LNCaP clone FGC (cell line): ENCODE measurements at places on chromosomes 3 and 15.
A peak's percentile ranks its signal among the peaks of the same experiment; 100 is the strongest.

GRCh38 chr3:122916084-122916483 lies 111.5 kb downstream of the SEMA5B start:
- DNase-seq: no peak

- peak; percentile 95 for DNase-seq
These were observed 46.1 kb upstream of the SEMA4B start for GRCh38 chr15:90154861-90155626.

DNA sequence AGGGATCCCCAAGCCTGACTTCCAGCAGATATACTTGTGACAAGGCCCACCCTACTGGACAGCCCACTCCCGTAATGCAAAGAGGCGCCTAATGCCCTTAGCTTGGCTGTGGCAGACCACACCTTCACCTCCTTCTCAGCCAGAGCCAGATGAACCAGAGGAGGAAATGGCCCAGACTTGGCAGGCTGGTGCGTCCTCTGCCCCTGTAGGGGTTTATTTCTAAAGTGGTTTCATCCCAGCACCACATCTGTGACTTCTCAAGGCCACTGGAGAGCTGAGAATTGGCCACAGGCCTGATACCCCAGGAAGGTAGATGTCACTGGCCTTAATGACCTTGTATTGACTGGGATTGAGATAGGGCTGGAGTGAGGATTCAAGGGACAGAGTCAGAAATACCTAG lies 29.5 kb downstream of the BOC start:
- DNase-seq: no peak

DNA sequence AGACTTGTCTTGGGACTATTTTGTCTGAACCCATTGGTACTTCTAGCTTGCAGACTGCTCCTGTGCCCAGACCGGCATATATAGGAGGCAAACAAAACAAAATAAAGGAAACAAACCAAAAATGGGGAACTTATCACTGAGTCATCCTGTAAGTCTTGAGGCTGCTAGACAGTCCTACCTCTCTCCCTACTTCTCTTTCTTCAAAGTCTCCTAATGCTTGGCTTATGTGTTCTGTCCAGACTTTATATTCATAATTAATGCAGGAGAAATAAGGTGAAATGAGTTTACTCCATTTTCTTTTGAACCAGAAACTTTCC lies 266.2 kb downstream of the ZNF385D start:
- DNase-seq: no peak

- DNase-seq: no peak
These were observed 132.8 kb downstream of the PGPEP1L start for GRCh38 chr15:98874773-98875172.

DNA sequence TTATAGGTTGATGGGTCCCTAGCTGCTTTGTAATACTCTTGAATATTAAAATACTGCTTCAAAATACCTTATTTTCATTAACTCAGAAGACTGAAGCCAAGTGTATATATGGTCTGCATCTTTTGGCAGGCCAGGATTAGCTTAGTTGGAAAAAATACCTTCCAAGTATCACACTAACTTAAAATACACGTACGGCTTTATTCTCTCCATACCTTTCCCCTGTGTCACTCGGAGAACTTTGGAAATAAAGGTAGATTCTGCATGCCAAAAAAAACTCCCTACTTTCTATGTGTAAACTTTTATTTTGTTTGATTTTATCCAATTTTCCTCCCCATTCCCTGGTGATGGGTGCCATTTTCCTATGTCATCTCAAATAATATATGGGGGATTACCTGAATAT lies 422.3 kb upstream of the MDFIC2 start:
- DNase-seq: no peak

DNA sequence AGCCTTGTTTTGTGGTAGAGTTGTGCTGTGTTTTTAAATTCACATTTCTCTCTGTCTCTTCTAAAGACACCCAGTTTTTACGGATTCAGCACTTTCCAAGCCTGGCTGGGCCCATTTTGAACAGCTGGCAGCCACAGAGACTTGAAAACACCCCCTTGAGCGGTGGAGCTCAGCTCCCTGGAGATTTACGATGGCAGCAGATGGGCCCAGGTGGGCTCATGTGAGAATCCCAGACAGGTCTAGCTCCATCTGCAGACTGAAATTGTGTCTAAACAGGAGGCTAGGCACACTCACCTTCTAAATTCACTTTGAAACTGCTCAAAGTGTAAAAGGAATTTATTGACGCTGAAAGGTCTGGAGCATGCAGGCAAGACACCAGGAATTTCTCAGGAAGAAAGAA lies 232.0 kb upstream of the HES1 start:
- DNase-seq: no peak

DNA sequence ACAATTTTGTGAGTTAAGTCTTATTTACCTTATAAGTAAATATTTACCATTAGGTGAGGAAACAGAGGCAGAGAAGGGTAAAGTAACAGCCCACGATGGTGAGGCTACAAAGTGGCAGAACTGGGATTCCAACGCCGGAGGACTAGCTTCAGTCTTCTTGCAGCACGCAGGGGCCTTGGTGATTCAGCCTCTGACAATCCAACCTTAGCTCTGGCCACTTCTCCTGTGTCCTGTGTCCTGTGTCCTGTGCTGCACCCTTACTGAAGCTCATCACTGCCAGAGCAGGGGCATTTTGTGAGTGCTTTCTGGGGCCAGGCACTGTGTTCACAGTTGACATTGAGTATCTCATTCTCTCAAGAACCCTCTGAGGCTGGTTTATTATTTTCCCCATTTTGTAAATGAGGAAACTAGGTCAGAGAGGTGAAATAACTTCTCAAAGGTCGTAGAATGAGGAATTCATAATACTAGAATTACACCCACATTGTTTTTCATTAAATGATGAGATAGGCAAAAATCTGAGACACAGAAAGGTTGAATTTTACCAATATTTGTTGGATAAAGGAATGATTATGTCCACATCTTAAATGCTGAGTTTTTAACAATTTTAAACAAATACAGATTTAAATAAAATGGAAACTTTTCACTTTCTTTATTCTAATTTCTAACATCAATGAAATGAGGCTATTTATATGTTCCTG lies 215.9 kb downstream of the BBX start:
- no peak for DNase-seq

GRCh38 chr3:50300681-50301254 lies 1.6 kb upstream of the HYAL3 start:
- DNase-seq: no peak

DNA sequence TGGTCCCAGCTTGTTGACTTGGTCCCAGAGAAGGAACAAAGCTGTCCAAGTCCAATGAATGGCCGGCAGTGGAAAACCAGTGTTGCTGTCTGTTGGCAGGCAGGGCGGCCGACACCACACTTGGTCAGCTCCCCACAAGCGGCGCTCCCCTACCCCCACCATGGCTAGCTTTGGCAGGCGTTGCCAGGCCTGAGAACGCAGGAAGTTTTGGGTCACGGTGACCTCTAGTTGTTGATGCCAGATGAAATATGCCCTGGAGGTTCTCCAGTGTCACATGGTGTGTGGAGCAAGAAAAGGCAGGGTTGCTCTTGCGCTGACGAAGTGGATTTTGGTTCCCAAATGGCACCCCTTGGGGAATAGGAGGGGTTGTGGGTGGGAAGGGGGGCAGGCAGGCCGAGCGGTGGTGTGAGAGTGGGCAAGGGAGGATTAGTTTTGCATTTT lies 72.7 kb upstream of the TPRG1 start:
- DNase-seq: no peak

GRCh38 chr15:98228846-98229245 lies 268.3 kb downstream of the ARRDC4 start:
- DNase-seq: no peak

DNA sequence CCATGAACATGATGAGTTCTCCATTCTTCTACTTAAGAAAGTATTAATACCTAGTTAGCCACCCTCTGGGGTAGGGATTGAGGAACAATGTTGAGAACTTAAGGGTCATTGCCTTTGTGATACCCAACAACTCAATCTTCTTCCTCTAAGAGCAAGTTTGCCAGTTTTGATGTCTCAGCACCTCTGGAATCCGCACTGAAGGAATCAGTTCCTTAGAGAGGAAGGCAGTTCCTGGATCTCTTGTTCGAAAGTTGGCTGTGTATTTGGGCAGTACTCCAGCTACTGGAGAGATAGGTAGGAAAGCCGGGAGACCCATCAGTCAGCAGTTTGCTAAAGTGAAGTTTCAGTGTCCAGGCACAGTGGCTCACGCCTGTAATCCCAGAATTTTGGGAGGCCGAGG lies 35.6 kb upstream of the MTHFS start:
- peak; percentile 82 for DNase-seq

- no peak for DNase-seq
These were observed 32.3 kb downstream of the PAQR9 start for GRCh38 chr3:142931222-142931621.

DNA sequence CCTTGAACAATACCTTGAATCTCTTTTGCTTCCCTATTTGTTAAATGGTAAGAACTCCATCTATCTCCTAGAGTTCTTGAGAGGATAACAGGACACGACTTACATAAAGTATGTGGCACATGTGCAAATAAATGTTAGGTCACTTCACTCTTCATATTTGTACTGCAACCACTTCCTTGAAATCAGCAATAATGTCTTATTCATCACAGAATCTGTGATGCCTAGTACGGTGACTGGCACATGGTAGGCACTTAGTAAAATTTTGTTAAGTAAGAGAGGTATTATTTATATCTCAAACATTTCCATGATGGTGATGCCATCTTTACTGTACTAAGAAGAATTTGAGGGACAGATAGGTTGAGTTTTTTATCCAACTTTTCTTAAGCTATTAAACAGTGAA lies 14.3 kb downstream of the CD47 start:
- DNase-seq: no peak

GRCh38 chr15:58898150-58898680 lies 35.3 kb downstream of the SLTM start:
- no peak for DNase-seq

DNA sequence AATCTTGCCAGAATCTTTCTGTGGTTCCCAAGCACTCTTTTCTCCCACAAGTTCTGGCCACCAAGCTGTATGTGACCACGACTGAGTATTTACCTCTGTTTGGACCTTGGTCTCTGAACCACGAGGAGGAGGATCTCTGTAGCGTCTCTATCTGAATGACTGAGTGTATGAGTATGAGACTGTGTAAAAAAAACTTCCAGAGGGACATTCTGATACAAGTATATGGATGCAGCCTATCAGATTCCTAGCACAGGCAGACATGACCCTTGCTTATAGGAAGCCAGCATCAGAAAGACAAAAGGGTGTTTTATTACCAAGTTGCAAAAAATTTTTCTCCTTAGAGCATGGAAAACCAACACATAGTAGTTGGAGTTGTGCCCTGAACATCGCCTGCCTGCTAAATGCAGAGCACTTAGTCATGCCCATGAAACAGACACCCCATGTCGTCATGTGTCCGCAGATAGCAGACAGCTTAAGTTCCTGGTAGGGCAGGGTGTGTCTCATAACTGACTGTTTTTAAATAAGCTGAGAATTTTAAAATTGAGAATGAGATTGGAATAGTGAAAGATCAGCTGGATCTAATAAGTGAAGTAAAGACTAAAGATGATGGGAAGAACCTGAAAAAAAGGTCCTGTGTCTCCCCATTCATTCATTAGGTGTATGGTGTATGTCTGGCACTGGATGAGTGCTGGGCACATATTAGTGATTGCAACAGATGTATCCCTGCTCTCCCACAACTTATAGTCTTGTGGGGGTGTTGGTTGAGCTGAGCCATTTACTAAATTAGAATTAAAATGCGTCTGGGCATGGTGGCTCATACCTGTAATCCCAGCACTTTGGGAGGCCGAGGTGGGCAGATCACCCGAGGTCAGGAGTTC lies 30.9 kb downstream of the DAG1 start:
- no peak for DNase-seq

DNA sequence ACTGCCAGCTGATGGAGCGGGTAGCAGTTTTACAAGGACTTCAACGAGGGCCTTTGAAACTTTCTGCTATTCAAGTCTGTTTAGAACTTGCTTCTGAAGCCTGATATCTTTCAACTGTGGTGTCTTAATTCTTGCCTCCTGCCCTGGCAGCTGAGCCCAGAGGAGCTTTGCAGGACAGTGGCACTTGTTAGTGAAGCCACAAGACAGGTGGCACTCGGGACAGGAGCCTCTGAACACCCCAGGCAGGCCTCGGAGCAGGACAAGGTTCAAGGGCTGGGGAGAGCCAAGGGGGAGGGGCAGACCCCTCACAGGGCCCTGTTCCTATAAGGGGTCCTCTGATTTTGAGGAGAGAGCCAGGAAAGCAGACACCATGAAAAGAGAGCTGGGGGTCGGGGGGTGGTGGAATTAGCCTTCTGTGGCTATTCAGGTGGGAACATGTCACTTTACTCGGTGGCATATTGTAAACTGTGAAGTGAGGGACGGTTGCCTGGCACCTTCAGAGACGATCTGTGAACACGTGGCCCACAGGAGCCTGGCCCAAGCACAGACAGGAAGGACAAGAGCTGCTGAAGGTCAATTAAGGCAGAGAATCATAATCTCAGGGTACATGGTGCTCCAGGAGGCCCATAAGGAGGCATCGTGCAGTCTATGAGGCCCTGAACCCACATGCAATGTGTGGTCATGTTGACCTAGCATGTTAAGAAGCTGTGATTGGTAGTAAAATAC lies 30.1 kb upstream of the KY start:
- DNase-seq: no peak

DNA sequence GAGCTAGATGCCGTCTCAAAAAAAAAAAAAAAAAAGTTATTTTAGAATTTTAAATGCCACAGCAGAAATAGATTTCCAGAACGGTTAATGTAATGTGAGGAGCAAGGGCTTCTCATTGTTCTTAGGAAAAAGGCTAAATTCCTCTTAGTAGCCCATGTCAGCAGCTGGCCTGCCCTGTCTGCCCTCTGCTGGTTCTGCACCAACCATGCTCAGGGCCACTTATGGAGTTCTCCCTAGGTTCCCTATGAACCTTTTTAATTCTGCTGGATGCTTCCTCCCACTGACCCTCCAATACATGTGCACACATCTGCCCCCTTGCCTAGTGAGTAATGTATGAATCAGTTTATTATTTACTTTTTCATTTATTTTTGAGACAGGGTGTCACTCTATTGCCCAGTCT lies 32.2 kb upstream of the DPPA4 start:
- DNase-seq: no peak

DNA sequence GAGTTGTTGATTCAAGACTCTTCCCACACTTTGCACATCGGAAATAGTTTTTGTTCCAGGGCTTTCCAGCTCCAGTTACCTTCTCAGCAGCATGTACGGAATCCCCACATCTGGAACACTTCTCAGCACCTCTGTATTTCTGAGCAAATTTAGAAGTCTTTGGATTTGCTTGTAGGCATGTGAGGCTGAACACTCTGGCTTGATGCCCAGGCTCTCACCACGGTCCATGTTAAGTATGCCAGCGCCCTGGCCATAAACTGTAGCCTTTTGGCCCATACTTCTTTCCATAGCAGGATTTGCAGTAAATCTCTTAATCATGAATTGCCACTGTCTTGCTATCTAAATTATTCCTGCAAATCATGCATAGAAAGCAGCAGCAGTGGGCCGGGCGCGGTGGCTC lies 24.4 kb downstream of the ATP2C1 start:
- no peak for DNase-seq
